Stimulated activated memory B cell treated with anti-CD40 and anti-IgM and Interleukin-4, amounts not matched to agents 10 μg/mL and 1 μg/mL and 100 μg/mL, for 72 hours (primary cell): ENCODE measurements at places on chromosomes 16 and 17.
A peak's percentile ranks its signal among the peaks of the same experiment; 100 is the strongest.

DNA sequence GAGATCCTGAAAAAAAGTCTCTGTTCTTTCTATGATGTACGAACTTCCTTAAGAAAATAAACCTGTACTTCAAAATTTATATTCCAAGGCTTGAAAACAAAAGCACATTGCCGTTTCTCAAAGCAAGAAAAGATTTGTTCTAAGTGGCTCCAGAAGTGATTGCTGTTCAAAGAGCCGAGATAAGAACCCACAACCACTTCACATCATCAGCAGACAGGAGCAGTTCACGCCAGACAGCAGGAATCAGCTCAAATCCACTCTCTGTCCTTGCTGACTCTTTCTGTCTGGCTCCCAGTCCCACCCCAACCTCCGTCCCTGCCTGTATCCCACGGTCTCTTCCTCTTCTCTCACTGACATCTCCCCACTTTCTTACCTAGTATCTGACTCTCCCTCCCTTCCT is 85.0 kb upstream of the MYOCD start:
- ATAC-seq = no peak

DNA sequence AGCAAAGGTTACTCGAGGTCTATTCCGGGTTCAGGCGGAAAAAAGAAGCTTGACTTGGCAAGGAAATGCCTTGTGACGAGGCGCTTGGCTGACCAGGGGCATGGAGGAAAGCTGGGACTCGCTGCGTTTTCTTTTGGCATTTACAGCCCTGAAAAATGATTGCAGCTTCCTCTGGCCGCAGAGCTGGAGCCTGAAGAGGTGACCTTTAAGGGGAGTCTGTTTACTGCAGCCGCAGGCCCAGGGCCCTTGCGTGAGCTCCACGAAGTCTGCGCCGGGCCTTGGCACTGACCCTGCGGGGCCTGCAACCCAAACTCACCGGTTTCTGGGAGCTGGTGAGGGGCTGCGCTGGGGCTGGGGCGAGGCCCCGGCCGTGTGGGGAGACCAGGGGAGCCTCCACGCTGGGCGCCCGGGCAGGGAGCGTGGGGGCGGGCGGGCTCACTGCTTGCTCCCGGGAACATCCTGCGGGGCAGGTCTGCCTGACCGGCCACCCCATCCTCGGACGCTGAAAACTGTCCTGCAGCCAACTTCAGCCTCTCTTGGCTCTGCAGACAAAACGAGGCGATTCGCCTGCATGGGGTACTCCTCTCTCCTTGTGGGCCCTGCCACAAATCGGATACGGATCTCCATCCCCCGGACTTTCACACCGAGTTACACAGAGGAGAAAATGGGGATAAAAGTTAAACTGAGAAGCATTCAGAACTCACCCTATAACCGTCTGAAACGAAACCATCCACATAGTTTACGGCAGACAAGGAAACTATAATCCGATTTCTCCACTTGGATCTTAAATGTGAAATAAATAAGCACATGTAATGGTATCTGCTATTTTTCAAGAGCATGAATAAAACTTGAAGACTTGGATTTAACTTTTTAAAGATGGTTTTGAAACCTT is 206.3 kb upstream of the FOXF1 start:
- peak; percentile 46 for ATAC-seq

- peak; percentile 95 for ATAC-seq
Observed at GRCh38 chr17:4375039-4375748, 8.7 kb upstream of the UBE2G1 start.

- no peak for ATAC-seq
Observed at GRCh38 chr17:17494499-17494869, 1.7 kb downstream of the RASD1 start.

DNA sequence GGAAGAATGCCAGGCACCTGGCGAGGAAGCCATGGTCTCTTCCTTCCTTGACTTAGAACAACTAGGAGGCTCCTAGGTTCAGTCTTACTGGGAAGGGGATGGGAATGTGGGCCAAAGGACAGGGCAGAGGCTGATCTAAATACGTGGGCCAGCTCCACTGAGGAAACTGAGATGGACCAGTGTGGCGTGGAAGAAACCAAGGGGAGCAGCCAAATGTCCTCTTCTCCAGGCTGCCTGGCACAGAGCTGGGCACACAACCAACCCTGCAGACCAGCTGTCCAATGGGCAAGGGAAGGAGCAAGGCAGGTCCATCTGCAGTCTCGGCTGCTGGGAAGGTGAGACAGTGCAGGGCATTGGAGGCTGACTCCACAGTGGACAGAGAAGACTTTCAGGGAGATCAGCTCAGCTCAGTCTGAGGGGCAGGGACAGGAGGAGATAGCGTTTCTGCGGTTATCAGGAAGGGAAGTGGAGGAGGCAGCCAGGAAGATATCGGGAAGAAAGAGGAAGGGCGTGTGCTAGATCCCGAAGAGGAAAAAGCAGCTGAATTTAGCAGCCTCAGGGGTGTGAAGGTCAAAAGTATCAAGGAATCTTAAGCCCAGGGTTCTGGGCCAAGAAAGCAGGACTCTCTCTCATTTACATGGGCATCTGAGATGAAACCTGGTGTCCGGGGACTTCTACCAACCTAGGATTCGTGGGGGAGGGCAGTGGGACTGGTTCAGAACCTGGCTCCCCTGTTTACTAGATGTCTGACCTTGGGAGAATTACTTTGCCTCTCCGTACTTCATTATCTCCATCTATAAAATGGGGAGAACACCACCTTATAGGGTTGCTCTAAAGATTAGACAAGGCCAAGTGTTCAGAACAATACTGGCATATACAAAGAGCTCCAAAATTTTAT is 1.8 kb downstream of the KIFC3 start:
- no peak for ATAC-seq

DNA sequence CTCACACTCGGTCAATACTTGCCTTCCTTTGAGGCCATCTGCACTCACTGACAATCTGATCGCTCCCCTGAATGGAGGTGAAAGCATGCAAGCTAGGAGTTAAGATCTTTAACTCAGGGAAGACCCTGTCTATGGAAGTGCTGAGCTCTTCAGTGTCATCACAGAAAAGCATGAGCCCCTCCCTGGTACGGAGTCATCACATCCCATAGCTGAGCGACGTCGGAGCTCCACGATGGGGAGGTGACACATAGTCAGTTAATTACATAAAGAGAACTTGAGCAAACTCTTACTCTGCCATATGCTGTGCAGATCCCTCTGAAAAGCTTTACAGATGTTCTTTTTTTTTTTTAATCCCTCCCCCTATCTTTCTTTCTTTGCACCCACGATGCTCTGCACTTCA is 463.2 kb downstream of the WWOX start:
- no peak for ATAC-seq

GRCh38 chr16:17476414-17477259 is 5.9 kb upstream of the XYLT1 start:
- ATAC-seq = peak; percentile 93

- ATAC-seq = no peak
Observed at GRCh38 chr16:48143812-48144368, 11.9 kb downstream of the ABCC12 start.

- ATAC-seq = no peak
Observed at GRCh38 chr16:48522041-48522440, 87.9 kb downstream of the N4BP1 start.

- ATAC-seq = no peak
Observed at GRCh38 chr17:6160232-6160555, 90.0 kb downstream of the WSCD1 start.

- no peak for ATAC-seq
Observed at GRCh38 chr16:53855056-53855455, 151.1 kb downstream of the FTO start.

- ATAC-seq = no peak
Observed at GRCh38 chr17:39835038-39835786, 28.9 kb downstream of the IKZF3 start.

GRCh38 chr16:67116388-67117311 is 6.9 kb downstream of the PHAF1 start:
- no peak for ATAC-seq

DNA sequence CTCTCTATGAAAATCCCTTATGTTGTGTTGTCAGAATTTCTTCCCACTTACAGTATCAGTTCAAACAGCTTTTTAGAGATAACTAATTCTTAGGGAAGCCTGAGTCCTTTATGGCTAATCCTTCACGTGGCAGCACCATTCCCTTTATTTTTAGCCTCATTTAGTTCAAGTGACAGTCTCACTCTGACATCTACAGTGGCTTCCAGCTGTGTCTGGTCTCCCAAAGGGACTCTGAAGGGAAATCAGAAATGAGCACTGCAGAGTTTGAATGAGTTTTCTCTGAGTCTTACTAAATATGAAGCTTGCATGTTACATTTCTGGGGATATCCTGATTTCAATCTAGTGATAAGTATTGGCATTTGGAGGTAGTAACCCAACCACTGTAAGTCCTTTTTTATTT is 1104.1 kb downstream of the CDH11 start:
- ATAC-seq = no peak

DNA sequence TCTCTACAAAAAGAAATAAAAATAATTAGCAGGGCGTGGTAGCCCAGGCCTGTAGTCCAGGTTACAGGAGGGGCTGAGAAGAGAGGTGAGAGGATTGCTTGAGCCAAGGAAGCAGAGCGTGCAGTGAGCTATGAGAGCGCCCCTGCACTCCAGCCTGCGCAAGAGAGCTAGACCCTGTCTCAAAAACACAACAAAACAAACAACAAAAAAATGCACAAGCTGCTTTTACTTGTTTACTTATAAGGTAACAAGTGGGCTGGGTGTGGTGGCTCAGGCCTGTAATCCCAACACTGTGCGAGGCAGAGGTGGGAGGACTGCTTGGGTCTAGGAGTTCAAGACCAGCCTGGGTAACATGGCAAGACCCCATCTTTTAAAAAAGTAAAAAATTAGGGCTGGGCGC is 1.7 kb downstream of the CYTH1 start:
- no peak for ATAC-seq

GRCh38 chr16:88634994-88635670 is 3.2 kb upstream of the IL17C start:
- no peak for ATAC-seq

- no peak for ATAC-seq
Observed at GRCh38 chr16:6797223-6797622, 535.4 kb upstream of the RBFOX1 start.

GRCh38 chr16:54282202-54282927 is 4.2 kb downstream of the IRX3 start:
- no peak for ATAC-seq

- ATAC-seq = no peak
Observed at GRCh38 chr16:54651440-54652195, 279.0 kb upstream of the IRX5 start.

- no peak for ATAC-seq
Observed at GRCh38 chr16:70753694-70754325, 47.1 kb downstream of the VAC14 start.

GRCh38 chr17:55527540-55528118 is 16.4 kb upstream of the SMIM36 start:
- no peak for ATAC-seq

DNA sequence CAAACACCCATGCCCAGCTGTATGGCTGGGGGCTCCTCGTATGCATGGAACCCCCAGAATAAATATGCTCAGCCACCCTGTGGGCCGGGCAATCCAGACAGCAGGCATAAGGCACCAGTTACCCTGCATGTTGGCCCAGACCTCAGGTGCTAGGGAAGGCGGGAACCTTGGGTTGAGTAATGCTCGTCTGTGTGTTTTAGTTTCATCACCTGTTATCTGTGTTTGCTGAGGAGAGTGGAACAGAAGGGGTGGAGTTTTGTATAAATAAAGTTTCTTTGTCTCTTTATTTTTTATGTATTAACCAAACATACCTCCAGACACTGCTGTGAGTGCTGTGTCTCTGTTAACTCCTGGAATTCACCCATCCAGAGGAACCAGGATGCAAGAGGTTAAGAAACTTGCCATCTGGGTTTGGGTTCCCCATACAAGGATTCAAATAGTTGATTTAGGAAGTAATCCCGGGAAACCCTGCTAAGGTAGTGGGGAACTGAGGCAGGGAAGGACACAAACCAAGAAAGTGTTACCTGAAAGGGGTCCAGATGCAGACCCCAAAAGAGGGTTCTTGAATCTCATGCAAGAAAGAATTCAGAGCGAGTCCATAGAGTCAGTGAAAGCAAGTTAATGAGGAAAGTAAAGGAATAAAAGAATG is 37.4 kb upstream of the IL21R start:
- ATAC-seq = no peak

DNA sequence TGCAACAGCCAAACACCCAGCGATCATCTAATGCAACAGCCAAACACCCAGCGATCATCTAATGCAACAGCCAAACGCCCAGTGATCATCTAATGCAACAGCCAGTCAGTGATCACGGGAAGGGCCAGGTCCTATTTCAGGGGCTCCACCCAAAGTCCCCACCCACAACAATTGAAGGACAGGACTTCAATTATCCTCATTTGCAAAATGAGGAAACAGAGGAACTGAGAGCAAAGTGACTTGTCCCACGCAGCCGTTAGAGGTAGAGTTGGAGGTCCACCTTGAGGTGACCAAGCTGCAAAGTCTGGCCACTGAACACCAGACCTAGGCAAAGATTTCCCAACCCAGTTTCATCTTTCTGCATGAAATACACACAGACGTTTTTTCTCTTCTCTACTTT is 3.7 kb downstream of the ZG16B start:
- ATAC-seq = no peak

- no peak for ATAC-seq
Observed at GRCh38 chr17:17952691-17953090, 19.5 kb downstream of the TOM1L2 start.

GRCh38 chr17:10264051-10264450 is 65.6 kb upstream of the GAS7 start:
- no peak for ATAC-seq

- no peak for ATAC-seq
Observed at GRCh38 chr16:65002265-65002664, 119.6 kb downstream of the CDH11 start.

DNA sequence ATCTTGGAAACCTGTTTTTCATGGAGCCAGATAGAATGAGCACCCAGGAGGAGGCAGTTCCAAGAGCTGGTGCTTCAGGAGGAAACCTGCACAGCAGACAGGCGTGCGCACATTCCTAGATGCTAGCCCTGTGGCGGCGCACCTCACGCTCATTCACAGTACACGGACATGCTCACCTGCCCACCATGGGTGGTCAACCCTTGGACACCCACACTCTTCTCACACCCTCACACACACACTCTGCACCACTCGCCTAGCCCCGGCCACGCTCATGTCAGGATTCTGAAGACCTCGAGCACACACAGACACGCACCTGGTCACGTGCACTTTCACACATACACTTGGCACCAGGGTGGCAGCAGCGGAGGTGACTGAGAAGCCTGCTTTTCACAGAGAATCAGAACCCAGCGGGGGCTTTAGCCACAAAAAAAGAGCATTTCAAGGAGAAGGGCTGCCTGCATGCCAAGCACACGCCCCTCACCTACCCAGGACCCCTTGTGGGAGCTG is 28.6 kb downstream of the RAI1 start:
- ATAC-seq = no peak

GRCh38 chr17:81071761-81072741 is 37.1 kb downstream of the BAIAP2 start:
- no peak for ATAC-seq

- ATAC-seq = peak; percentile 13
Observed at GRCh38 chr16:57667526-57668262, 412 bp upstream of the ADGRG3 start.

- ATAC-seq = no peak
Observed at GRCh38 chr16:75042426-75043174, 43.8 kb downstream of the ZNRF1 start.
